ENCODE measurements at places on chromosomes 3 and 15. TPM values are rescaled to one million over a fixed set of nuclear protein-coding genes. Genes with fewer than 3 reads are reported as not detected.

The SLC49A4 gene
- total RNA-seq: 21.7 TPM

The ATP13A5 gene
- not detected for total RNA-seq

The WNT5A gene
- 9.9 TPM for total RNA-seq

The MUSTN1 gene
- total RNA-seq: 18.6 TPM

The MEGF11 gene
- 41.8 TPM for total RNA-seq

The PLSCR2 gene
- total RNA-seq: 1.4 TPM
